ENCODE measurements at places on chromosomes 16 and 17.

GRCh38 chr16:46832757-46833459 lies 1.9 kb upstream of the C16orf87 start:
- no peak for DNase-seq

DNA sequence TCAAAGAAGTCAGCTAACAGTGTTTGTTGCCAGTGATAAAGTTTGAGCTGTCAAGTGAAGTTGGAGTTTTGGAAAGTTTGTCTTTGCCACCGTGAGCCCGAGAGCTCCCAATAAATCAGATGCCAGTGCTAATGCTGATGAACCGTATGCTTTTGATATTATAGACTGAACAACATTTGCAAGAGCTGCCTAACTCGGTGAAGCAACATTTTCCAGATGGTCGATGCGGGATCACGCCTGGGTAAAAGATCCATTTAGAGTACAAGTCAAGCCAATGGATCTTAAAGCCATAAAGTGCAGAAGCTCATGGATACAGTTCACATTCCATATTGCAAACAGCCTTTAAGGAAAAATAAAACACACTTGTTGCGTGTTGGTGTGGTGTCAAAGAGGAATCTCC lies 9.6 kb downstream of the BANP start:
- DNase-seq, result no peak

- DNase-seq, result no peak
These were observed 1.4 kb downstream of the YPEL2 start for GRCh38 chr17:59332749-59333377.

- no peak for DNase-seq
These were observed 4.5 kb downstream of the PRSS27 start for GRCh38 chr16:2715519-2715918.

DNA sequence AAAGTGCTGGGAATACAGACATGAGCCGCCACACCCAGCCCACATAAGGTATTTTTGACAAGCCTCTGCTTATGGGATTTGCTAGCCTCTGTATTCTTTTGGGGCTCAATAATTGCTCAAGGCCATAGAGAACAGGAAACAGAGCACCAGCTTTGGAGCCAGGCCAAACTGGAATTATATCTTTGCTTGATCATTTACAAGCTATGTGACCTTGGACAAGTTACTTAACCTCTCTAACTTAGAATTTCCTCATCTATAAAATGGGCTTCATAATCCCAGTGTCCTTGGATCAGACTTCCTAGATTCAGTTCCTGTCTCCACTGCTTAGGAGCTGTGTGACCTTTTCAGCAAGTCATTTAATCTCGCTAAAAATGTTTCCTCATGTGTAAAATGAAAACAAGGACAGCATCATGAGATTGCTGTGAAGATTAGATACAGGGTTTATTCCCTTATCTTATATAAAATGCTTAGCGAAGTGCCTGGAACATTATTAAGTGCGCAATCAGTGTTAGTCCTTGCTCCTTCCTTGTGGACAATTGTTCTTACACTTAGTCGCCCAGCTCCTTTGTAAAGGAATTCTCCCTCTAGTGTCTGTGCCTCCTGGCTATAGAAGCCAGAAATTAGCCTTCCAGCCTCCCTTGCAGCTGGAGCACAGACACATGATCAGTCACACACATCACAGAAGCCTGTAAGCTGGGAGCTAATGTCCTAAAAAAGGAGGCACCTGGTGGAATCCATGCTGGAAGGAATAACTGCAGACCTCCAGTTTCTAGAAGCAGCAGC lies 16.6 kb downstream of the KRT9 start:
- no peak for DNase-seq

DNA sequence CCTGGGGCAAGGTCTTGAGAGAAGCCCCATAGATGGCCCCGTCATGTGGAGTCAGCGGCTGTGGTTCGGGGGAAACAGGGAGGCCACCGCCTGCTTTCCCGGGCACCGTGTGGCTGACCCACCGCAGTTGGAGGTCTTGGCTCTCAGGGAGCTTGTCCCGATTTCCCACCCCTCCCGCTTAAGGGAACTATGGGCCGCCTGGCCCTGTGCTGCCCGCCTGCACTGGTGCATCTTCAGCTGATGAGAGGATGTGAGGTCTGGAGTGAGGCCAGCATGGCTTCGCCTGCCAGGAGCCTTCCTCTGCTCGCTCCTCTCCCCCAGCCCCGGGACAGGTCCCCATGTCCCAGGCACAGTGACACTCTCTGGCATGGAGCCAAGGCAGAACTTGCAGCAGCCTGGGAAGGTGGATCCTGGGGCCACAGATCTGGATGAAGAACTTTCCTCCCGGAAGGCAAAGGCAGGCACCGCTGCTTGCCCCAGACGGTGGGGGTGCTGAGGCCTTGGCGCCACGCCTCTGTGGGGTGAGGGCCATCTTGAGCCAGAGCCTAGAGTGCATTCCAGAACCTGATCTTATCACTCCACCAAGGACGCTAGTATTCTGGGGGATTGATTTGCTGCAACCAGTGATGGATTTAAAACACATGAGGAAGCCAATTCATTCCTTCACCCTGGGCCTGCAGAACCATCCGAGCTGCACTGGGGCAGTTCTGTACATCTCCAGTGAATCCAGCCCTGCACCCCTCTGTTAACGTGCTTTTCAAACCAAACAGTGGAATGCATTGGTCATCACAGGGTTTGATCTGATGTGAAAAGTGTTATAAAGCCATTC lies 178.6 kb upstream of the TNRC6C start:
- DNase-seq, result no peak

DNA sequence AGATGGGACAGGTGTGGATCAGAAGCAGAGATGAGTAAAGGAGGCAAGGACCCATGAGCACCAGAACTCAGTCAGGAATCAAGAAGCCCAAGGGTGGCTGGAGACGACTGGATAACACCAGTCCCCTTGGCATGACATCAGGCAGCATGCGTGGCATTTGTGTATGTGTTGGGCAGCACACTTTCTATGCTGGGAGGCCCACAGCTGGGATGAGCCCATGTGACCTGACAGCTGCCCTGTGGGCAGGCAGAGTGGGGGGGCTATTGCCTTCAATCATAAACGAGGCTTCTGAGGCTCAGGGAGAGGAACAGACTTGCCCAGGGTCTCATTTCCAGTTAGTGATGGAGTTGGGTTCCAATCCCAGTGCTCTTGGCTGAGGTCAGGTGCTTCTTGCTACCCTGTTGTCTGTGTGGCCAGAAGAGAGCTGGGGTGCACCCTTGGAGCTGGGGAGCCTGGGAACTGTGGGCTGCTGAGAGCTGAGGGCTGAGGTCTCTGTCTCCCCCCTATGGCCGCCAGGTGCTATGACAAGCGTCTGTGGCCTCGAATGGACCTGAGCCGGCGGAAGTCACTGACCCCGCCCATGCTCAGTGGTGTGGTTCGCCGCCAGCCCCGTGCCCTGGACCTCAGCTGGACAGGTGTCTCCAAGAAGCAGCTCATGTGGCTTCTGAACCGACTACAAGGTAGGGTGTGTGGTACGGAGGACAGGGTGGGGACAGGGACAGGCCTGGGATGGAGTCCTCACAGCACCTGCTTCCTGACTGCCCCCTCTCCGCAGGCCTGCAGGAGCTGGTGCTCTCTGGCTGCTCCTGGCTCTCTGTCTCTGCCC lies 7.1 kb upstream of the ORAI3 start:
- DNase-seq, result peak; percentile 72

Measured in bronchial epithelial cell (primary cell).